Ecto neural progenitor cell (in vitro differentiated cells): ENCODE measurements at places on chromosomes 5 and 9.

- no peak for DNase-seq
Observed at GRCh38 chr9:128201441-128202369, 1.5 kb upstream of the DNM1 start.

GRCh38 chr5:60230456-60230855, 336.9 kb upstream of the PDE4D start:
- DNase-seq, result no peak

DNA sequence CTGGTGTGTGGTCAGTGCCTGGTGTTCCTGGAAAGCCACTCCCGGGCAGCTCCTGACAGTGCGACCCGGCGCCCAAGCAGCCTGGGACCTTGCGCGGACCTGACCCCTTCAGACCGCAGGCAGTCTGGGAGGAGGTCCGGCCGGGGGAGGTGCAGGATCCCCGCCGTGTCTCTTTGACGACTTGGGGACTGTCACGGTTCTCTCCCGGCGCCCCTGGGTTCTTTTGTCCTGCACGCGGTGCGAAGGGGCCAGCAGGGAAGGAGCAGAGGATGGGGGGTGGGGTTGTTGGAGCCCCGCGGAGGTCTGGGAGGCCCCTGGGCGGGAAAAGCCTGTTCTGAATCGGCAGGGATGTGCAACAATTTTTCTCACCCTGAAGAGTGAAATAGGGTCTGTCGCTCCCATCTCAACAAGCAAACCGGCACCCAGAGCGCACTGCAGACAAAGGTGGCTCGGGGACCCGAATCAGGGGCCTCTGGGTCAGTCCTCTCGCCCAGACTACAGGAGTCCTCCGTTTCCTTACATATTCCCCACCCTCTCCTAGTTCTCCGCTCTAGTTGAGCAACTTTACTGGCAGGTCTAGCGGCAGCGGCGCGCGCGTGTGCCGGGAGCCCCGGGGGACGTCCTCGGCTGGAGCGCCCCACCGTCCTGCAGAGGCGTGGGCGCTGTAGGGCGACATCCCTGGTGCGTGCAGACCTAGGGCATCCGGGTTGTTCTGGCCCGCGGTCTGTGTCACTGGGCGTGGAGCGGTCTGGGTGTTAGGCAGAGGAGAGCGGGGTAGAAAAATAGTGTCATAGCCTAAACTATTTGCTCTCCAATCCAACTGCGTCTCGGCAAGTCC, 1.2 kb downstream of the VCAN start:
- DNase-seq, result peak; percentile 79

- no peak for DNase-seq
Observed at GRCh38 chr5:54249210-54250028, 61.0 kb downstream of the ARL15 start.

DNA sequence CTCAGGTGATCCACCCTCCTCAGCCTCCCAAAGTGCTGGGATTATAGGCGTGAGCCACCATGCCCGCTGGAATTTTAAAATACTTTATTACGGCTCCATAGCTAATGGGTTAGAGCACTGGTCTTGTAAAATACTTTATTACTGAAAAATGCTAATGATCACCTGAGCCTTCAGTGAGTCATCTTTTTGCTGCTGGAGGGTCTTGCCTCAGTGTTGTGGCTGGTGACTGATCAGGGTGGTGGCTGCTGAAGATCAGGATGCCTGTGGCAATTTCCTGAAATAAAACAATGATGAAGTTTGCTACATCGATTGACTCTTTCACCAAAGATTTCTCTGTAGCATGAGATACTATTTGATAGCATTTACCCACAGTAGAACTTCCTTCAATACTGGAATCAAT, 26.0 kb upstream of the GNE start:
- DNase-seq, result no peak

GRCh38 chr9:35730486-35730854, 1.5 kb downstream of the TLN1 start:
- no peak for DNase-seq

- no peak for DNase-seq
Observed at GRCh38 chr9:68979538-68980314, 34.2 kb downstream of the PRKACG start.
